ENCODE measurements at places on chromosomes 6 and 20.

GRCh38 chr6:7200598-7201443 lies 93.1 kb downstream of the RREB1 start:
- no peak for DNase-seq

- no peak for DNase-seq
These were observed 81.0 kb downstream of the METTL24 start for GRCh38 chr6:110277100-110277665.

DNA sequence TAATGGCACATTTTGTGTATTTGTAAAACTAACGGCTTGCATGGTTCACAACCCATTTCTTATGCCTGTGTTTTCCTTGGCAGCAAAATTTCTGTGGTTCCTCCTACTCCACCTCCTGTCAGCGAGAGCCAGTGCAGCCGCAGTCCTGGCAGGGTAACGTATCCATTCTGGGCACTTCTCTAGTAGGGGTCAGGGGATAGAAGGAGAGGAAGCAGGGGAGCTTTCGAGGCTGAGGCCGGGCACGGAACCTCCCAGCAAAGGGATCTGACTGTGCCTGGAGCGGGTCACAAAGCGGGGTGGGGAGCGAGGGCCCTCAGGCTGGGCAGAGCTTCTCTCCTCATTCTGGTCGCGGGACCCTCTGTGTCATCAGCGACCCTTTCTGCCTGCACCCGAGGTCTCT lies 58.4 kb downstream of the SYTL3 start:
- DNase-seq: no peak

DNA sequence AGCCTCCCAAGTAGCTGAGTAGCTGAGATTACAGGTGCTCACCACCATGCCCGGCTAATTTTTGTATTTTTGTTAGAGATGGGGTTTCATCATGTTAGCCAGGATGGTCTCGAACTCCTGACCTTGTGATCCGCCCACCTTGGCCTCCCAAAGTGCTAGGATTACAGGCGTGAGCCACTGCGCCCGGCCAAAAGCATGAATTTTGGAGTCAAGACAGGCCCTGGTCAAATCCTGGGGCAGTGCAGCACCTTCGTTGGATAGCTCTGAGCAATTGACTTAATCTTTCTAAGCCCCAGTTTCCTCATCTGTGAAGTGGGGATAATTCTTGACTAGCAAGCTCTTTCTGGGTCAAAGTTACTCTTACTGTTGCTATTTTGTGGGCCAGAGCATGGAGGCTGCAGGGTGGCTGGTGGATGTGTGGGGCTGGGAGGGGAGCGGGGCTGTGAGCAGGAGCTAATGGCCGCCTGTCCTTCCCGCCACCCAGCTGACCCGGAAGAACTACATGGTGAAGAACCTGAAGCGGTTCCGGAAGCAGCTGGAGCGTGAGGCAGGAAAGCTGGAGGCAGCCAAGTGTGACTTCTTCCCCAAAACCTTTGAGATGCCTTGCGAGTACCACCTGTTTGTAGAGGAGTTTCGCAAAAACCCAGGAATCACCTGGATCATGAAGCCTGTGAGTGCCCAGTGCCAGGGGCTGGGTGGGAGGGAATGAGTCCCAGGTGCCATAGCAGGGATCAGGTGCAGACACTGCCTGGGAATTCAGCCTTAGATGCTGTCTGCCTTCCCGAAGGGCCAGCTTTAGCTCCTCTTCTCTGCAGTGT lies 39.0 kb downstream of the TTLL9 start:
- DNase-seq: no peak

- DNase-seq: no peak
These were observed 74.4 kb downstream of the PRL start for GRCh38 chr6:22222469-22222868.

GRCh38 chr6:163085861-163086623 lies 328.5 kb upstream of the QKI start:
- DNase-seq: no peak

DNA sequence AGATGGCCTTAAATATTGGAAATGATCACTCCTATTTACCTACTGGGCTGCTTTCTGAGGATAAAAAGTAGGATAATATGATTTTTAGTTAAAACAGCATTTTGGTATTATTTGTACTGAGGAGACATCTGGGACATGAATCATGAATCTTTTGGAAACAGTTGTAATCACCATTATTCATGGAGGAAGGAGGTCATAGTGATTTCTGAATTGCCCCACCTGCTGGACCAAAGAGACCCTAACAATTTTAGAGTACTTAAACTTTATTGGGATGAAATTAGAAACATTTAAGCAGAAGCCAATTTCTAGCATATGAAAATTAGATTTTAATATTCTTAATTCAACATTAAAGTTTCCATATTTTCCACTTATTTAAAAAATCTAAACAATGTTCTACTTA lies 108.4 kb upstream of the SIM1 start:
- DNase-seq: no peak

DNA sequence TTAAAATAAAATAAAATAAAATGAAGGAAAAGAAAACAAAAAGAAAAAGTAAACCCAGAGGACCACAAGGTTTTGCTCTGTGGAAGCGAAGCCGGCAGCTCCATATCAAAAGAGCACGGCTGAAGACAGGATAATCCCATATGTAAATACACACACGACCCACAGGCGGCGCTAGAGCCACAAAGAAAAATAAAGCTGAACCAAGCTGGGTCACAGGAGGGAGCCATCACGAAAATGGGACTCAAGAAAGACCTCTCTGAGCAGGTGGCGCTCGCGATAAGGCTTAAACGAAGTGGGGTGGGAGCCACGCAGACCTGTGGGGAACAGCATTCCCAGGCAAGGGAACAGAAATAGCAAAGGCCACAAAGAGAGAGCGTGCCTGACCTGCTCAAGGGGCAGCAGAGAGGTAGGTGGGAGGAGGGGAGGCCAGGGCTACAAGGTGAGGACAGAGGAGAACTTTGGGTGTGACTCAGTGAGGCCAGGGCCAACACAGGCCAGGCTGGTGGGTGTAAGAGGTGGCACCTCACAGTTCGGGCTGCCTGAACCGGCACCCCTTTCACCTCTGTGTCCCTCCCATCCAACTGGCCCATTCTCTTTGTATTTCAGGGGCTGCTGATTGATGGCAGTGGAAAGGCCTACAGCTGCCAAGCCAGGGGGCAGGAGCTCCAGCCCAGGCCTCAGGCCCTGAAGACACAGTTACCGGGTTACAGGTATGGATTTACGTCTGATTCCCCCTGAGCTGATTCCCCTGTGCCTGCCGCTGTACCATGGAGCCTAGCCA lies 26.0 kb downstream of the PTGIS start:
- DNase-seq: peak; percentile 31

GRCh38 chr6:16305788-16306187 lies 67.4 kb downstream of the GMPR start:
- DNase-seq: no peak

DNA sequence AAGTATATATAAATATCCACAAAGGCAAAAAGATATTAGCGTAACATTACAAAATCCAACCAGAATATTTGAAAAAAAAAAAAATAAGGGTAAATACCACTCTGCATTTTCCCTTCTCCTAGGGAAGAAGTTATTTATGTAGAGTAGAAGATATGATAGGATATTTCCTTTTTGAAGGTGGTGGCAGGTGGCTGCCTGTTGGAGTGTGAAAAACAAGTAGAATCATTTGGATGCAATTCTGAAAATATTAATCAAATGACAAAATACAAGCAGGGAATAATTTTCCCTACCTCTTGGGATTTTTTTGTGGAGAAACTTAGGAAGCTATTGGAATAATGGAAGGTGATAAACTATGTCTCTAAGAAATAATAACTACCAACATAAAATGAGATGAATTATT lies 62.5 kb upstream of the OGFRL1 start:
- DNase-seq: no peak

DNA sequence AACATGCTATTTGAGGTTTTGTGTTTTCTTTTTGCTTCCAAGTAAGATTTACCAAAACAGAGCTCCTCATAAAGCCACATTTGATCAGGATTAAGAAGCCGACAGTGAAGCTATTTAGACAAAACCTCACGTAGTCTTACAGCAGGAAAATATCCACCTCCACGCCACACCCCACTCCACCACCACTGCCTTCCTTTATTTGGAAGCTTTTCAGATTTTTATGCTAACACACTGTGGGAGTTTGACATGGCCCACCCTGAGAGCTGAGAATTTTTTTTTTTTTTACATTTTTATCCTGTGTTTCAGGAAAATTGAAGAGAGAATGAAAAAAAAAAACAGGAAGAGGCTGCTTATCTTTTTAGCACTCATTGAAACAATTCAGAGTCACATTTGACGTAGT lies 104.8 kb upstream of the MC3R start:
- no peak for DNase-seq

- peak; percentile 68 for DNase-seq
These were observed 9.2 kb downstream of the FOXS1 start for GRCh38 chr20:31835977-31836852.

GRCh38 chr6:74420221-74420620 lies 724.2 kb downstream of the CD109 start:
- no peak for DNase-seq

- no peak for DNase-seq
These were observed 848.4 kb downstream of the PHF3 start for GRCh38 chr6:64483956-64484499.

- peak; percentile 38 for DNase-seq
These were observed 49.0 kb downstream of the MDGA1 start for GRCh38 chr6:37648465-37649330.

GRCh38 chr20:53910351-53911002 lies 159.9 kb downstream of the BCAS1 start:
- DNase-seq: no peak

DNA sequence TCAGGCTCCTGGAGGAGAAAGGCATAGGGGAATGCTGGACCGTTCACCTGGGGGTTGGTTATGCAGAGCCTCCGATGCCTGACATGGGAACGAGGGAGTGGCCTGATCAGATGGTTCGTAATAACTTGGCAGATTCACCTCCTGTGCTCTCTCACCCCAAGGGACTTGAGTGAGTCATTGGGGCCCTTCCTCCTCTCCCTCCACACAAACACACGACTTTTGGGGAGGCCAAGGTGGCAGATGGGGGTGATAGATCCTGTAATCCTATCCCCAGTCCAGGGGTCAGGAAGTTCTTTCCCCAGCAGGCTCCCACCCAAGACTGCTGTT lies 45.6 kb upstream of the ARFGEF2 start:
- peak; percentile 13 for DNase-seq

DNA sequence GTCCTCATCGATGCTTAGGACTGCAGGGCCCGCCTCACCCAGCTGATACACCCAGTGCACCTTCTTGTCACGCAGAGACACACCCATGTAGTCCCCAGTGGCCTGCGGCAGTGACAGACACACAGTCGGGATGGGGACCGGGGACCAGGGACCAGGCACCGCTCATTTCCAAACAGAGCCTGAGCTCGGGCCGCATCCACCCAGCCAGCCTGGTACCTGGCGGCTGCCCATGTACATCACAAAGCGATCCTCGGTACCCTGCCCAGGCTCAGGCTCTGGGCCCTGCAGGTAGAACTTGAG lies 11.5 kb downstream of the ADRM1 start:
- no peak for DNase-seq

DNA sequence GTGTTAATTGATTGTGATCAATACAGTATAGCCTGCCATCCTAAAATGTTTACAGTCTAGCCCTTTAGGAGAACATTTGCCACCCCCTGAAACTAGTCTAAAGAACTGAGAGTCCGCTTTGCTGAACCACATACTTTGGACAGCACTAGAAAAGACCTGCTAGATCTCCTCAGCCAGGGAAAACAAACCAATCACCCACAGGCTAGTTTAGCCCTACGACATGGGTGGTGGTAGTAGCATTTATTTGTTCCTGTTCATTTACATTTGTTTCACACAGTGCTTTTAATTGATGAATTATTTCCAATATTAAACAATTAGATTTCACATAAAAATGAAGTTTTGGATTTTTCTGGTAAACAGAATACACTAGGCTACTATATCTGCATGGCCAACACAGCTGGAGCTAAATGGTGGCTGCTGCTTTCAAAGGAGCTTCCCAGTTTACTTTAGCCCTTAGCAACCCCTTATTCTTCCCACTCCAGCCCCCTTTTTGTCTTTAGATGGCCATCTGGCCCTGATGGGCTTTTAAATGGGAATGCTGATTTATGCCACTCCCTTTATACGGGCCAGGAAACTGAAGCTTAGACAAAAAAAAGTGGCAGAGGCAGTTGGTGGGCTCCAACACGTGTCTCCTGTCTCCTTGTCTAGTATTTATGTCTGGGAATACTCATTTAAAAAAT lies 72.4 kb downstream of the ADGRG6 start:
- DNase-seq: no peak

GRCh38 chr20:23120936-23121750 lies 35.0 kb upstream of the CD93 start:
- no peak for DNase-seq

DNA sequence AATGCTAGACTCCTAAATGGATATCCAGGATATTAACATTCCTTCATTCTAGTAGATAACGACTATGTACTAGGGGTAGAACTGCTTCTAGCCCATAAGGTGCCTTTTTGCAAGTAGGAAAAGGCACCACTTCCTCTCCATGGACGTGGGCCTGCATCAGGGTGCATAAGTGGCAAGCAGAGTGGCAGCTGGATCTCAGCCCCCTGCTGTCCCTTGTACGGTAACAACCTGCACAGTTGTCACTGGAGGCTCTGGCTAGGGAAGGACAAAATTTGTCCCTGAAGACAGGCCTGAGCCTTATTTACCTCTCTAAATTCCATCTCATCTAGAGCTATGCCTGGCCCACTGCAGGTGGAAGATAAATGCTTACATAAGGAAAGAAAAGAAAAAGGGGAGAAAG lies 42.5 kb upstream of the SAYSD1 start:
- no peak for DNase-seq

- DNase-seq: no peak
These were observed 393.7 kb downstream of the ZFAND3 start for GRCh38 chr6:38213251-38213658.

- DNase-seq: no peak
These were observed 79.3 kb downstream of the SLC22A3 start for GRCh38 chr6:160427312-160428068.

- DNase-seq: no peak
These were observed 175.8 kb downstream of the TBC1D32 start for GRCh38 chr6:121158438-121158837.

DNA sequence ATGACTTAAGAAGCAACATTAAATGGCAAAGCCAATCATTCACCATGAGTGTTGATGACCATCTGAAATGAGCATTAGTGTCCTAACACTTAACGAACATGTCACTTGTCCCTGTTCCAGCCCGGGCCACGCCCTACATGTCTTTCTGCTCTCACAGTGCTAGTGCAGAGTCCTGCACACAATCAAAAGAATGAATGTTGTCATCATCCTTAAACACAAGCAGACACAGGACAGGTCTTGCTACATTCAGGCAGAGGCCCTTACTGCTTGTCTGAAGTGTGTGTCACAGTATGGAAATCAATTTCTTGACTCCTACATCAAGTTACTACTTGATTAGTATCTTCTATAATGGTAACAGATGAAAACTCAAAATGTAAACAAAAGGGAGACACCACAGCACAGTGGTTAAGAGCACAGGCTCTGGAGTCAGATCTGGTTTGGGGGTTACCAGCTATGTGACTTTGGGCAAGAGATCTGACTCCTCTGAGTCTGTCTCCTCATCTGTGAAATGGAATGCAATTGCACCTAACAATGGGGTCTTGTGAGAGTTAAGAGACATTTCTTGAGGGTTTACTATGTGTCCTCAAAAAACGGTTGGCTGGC lies 17.4 kb downstream of the UBE2V1 start:
- no peak for DNase-seq
